ENCODE measurements at places on chromosomes 2 and 18. TPM values are rescaled to one million over a fixed set of nuclear protein-coding genes. Genes with fewer than 3 reads are reported as not detected.

CYS1 gene
- 9.1 TPM for total RNA-seq

HOXD12 gene
- total RNA-seq, result not detected

DNA sequence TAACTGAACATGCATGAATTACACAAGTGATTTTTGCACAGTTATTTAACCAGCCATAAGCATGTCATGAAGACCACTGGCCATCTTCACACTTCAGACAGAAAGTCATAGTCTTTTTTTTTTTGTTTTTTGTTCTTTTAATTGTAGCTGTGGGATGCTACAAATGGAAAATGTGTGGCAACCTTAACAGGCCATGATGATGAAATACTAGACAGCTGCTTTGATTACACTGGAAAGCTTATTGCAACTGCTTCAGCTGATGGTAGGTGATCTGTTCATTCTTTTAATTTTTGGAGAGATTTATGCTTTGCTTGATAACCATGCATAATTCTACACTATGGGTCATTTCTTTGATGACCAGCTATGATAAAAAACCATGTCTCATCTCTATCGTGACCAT lies 35.6 kb downstream of the DAW1 start:
- DNase-seq, result no peak

ESPNL gene
- total RNA-seq, result 0.24 TPM

GRCh38 chr2:65291216-65292105 lies 63.8 kb downstream of the ACTR2 start:
- no peak for DNase-seq

DNA sequence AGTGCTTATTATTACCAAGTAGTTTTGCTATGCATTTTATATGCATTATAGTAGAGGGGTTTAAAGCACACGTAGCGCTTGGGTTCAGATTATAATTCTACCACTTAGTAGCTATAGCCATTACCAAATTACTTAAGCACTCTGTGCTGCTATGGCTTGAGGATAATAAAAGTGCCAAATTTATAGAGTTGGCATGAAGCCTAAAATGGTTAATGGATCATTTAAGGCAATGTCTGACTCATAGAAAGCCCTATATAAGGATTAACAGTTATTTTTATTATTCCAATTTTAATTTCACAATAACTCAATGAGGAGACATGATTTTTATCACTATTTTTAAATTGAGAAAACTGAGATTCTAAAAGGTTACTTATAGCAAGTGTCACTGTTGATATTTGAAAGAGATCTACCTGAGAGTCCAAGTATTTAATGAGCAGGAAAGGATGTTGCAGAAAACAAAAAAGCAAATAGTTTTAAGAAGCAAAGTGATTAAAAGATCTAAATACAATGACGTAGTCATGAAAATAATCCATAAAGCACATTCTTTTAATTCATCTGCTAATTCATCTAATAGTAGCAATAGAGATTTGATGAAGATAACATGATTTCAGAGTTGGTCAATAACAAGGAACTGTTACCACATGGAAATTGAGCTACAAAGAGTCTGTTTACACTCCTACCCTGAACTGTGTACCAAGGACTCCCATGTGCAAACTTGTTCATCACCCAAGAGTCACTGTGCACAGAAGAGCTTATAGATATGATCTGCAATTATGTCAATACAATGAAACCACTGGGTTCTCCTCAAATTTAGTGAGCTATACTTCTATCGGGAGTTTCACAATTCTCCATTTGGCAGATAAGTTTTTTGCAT lies 78.8 kb upstream of the DTNA start:
- no peak for DNase-seq

TWIST2 gene
- total RNA-seq, result 18.6 TPM

DNA sequence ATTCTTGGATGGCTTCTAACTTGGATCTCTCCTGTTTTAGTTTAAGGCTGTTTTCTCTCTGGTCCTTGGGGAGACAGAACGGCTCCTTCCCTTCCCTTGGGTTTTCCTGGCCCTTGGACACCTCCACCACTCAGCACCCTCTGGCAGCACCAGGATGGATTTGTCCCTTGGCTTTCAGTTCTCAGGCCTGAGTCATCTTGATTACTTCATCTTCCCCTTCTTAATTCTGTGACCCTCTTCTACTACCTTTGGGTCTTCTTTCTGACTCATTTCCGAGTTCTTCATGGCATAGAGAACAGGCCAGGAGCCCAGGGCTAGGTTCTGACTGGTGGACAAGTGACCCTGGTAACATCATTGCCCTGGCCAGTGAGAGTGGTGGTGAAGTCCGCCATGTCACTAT lies 14.9 kb downstream of the IGFBP2 start:
- peak; percentile 59 for DNase-seq

DNA sequence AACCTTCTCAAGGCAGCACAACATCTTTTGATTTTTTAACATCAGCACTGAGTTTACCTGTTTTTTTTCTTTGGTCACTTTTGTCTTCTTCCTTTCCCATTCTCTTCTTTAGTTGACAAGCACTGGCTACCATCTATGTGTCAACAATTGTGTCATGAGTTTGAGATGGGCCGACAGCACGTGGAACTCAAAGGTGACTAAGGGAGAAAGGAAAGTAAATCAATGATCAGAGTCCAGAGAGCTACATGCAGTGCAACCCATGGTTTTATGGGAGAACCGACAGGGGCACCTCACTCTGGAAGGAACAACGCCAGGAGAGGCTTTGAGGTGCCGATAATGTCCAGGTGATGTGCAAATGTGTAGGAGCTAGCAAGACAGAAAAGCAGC lies 755.5 kb downstream of the RNF144A start:
- no peak for DNase-seq

DNA sequence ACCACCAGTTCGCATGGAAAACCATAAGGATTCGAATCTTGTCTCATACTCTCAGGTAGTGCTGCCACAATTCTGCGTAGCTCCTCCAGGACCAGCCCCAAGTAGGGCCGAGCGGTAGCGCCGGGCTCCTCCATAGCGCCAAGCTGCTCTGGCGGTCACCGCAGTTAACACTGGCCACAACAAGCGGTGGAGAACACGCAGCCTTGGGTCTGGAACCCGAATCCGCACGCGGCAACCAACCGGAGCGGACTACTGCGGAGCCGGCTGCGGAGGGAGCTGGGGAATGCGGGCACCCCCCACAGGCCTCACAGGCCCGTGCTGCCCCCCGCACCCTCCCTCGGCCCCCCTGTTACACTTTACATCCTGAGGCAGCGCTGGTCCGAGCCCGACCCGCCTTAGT lies 531.5 kb downstream of the STK39 start:
- DNase-seq, result no peak

TUBA4B gene
- not detected for total RNA-seq

DNA sequence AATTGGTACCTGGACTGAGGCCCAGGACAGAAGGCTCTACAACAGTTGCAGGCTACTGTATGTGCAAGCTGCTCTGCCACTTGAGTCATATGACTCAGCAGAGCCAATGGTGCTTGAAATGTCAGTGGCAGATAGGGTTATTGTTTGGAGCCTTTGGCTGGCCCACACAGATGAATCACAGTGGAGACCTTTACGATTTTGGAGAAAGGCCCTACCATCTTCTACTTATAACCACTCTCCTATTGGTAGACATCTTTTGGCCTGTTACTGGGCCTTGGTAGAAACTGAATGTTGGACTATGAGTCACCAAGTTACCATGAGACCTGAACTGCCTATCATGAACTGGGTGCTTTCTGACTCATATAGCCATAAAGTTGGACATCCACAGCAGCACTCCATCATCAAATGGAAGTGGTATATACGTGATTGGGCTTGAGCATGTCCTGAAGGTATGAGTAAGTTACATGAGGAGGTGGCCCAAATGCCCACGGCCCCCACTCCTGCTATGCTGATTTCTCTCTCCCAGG lies 88.9 kb upstream of the NRXN1 start:
- DNase-seq, result no peak

ZDBF2 gene
- 16.0 TPM for total RNA-seq

DNA sequence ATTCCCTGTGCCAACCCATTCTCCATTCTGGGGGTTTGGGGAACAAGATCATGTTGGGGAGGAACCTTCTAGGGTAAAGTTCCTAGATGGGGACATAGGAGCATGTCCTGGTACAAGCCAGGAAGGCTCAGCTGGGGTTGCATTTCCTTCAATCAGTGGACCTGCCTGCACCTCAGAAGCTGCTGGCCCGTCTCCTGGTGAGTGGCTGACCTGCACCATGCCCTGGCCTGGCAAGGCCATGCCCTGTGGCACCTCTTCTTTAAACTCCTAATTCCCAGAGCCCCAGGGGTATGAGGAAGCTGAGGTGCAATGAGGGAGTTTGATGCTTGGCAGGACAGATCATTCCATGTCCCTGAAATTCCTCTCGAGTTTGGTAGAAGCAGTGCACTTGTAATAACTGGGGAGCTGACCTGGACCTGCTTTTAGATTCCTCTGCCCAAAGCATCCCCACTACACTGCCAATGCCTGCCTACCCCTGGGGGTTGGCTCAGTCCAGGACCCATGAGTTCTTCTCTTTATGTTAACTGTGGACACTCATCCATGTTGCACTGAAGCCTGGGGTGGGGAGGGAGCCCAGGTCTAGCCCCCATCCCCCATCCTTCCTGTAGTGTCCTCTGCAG lies 25.3 kb downstream of the MROH2A start:
- no peak for DNase-seq

GRCh38 chr2:69381337-69381737 lies 5.7 kb downstream of the GFPT1 start:
- no peak for DNase-seq

GRCh38 chr2:38697116-38697840 lies 31.4 kb downstream of the GALM start:
- no peak for DNase-seq

FBXO41 gene
- total RNA-seq, result 1.8 TPM

- DNase-seq, result no peak
These were observed 32.0 kb upstream of the TMEM18 start for GRCh38 chr2:709138-709765.

ELOA2 gene
- not detected for total RNA-seq

- DNase-seq, result no peak
These were observed 754.2 kb upstream of the ID2 start for GRCh38 chr2:7927691-7928090.

DNA sequence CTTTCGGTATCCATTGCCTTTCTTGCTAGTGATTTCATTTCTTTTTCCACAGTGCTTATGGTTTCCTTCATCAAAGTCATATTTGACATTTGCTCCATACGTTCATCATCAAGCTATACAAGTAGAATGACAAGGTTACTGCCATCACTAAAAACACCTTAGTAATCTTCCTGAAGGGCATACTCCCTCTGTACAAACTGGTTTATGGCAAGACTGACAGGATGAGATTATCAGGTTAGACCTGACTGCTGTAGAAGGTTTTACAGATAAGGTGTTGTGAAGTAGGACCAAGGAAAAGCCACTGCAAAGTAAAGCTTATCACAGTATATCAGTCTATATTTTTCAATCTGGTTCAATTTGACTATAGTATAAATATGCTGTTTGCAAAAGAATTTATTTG lies 37.5 kb upstream of the C2orf15 start:
- no peak for DNase-seq

PIEZO2 gene
- 7.5 TPM for total RNA-seq

GRCh38 chr18:22974001-22974400 lies 40.9 kb downstream of the RBBP8 start:
- DNase-seq, result no peak

- no peak for DNase-seq
These were observed 28.3 kb downstream of the CREB1 start for GRCh38 chr2:207558079-207558491.

- no peak for DNase-seq
These were observed 65.9 kb downstream of the BCL2 start for GRCh38 chr18:63253428-63254372.

MAP3K19 gene
- total RNA-seq, result not detected

DNA sequence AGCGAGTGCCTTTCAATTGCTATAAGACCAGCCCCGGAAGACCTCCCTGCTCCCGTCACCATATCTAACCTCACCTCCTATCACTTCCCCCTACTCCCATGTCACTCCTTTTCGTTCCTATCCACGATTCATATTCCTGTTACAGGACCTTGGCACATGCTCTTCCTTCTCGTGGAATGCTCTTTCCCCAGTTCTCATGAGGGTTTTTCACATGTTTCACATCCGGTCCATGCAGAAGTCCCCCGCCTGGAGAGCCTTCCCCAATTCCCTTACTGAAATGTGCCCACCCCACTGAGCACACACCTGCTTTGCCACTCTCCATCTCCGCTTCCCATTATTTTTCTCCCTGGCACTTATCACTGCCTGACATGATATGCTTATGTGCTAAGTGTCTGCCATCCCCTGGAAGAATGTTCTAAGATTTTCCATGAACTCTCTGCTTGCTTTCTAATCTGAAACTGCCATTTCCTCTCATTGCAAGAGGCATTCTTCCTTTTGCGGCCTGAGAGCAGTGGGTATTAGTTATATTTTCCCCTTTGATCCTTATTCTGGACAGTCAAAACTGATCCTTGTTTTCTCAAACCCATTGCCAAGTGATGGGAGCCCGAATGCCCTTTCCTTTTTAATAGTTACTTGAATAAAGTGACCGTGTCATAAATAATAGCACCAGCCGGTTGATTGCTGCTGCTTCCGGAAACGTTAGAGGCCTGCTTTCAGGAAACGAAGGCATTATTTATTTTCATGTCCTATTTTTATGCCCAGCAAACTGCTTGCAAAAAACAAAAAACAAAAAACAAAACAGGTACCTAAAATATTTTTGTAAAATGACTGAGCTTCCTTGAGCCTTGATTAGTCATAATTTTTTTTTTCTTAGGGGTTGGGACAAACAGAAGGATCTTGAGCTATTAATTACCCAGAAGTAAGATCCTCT lies 127.9 kb downstream of the ZNF532 start:
- no peak for DNase-seq

GRCh38 chr2:108548208-108549003 lies 14.1 kb downstream of the LIMS1 start:
- DNase-seq, result no peak

ZBTB7C gene
- 11.0 TPM for total RNA-seq

DNA sequence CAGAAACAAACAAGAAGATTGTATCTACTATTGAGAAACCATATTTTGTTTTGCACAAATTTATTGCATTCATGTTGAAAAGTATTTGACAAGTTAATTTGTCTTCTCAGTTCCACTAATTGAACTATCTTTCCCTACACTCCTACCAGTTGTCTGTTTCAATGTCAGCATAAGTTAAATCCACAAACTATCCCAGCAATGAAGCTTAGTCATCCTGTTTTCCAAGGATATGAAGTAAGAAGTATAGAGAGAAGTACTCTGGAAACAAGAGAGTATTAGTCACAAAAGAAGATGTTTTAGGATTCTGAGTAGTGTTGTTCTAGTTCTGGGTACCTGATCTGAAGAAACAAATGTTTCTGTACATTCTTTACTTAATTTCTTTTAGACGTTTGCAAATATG lies 261.6 kb upstream of the ZNF804A start:
- DNase-seq, result no peak

DNA sequence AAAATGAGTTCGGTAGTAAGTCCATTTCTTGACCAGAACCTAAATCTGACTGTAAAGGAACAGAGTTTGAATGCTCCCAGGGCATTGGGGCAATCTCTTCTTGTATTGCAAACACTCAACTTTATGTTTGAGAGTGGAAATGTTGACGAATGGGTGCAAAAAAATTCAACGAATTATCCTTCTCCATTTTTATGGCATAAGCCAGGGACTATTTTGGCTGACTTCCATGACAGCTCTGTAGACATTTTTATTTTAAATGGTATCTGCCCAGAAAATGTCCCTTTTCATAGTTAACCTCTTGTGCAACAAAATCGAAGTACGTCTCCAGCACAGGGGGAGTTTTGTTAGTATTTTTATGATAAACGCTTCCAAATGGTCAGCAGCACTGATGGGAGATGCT lies 3.7 kb downstream of the MLPH start:
- no peak for DNase-seq

- DNase-seq, result peak; percentile 92
These were observed 8.1 kb downstream of the LBH start for GRCh38 chr2:30239308-30239985.

GRCh38 chr18:33870059-33870458 lies 292.0 kb downstream of the ASXL3 start:
- DNase-seq, result no peak
